ENCODE measurements at places on chromosomes 6 and 20. TPM values are rescaled to one million over a fixed set of nuclear protein-coding genes. Genes with fewer than 3 reads are reported as not detected.

DNA sequence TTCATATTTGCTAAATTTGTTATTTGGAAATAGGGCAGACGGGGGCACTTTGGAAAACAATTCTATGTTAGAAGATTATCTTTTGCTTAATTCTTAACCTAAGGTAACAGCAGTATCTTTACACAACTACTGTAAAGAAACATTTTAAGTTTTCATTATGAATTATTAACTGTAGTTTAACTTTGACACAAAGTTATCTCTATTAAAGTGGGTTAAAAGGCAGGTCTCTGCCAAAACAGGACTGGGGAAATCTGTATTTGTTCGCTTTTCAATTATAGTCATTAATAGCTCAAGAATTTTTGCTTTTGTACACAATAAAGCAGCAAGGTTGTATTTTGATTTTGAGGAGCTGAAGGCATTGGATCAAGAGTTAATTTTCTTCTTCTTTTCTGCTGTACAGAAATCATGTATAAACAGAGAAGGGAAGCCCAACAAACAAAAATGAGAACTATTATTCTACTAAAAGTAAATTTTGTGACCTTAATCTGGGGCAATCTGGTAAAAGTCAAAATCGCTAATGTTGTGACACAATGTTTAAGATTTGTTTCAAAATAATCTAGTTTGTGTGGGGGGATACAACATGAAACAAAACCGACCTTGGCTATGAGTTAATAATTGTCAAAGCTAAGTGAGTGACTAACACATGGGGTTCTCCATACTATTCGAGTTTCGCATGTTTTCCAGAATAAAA is 2.9 kb downstream of the STAU1 start:
- no peak for DNase-seq

Gene INSM1
- total RNA-seq = not detected

DNA sequence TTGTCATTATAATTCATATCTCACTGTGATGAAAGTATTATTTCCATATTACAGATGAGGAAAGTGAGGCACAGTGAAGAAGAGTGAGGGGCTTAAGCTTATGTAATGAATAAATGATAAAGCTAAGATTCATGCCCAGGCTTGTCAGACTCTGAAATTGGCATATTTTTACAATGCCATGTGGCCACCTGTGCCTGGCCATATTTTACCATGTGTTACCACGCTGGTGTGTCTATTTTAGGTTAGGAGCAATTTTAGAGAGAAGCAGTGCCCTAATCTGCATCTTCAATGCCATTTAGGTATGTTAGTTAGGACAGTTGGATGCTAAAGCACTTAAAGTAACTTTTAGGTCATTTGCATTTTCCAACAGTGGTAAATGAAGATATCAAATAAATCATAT is 188.0 kb upstream of the FLRT3 start:
- no peak for DNase-seq

Gene HSPA1L
- total RNA-seq = 3.1 TPM

Gene GHRH
- not detected for total RNA-seq

Gene SLPI
- total RNA-seq = not detected

DNA sequence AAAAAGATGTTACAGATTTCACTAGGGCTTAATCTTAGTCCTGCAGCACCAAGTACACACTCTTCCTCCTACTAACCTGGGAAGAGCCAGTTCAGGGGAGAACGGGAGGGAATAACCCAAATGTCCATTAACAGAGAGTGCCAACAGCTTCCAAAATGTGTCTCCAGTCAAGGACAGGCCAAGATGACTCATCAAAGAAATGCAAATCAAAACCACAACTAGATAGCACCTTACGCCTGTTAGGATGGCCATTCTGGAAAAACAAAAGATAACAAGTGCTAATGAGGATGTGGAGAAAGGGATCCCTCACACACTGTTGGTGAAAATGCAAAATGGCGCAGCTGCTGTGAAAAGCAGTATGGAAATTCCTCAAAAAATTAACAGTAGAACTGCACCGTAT is 3.8 kb upstream of the MAS1L start:
- DNase-seq = no peak

DNA sequence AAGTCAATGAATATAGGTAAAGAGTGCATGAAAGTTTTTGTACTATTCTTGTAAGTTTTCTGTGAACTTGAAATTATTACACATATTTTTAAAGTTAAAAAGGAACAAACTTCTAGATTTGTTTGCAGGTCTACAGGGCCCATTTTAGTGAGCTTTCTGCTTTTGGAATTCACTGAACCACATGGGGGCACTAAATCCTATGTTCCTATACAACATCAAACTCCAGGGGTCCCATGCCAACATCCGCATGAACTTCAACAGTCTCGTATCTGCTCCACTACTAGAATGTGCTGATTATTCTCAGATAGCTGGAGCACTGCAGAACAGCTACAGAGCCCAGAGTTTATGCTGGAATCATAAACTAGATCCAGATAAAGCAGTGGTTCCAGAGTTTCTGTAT is 347.9 kb upstream of the SPTLC3 start:
- no peak for DNase-seq

GRCh38 chr6:149963462-149964307 is at the start of gene ULBP1:
Gene ULBP1, plus strand, starts transcription at chr6:149963943. Its CDS starts 107 bp downstream, at chr6:149964050.
- DNase-seq = peak; percentile 87

Gene UTRN
- total RNA-seq = 141 TPM

DNA sequence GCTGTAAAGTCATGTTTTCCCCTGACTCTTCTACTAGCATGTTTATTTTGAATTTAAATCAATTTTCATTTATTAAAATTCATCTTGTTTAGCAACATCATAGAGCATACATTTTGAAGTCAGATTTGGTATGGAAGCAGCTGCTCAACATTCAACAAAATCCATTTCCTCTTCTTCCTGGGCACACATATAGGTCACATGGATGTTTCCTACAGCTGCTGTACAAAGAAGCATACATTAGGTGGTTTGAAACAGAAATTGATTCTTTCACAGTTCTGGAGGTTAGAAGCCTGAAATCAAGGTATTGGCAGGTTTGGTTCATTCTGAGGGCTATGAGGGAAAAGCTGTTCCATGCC is 495.2 kb downstream of the RFPL4B start:
- DNase-seq = no peak

- no peak for DNase-seq
These were observed 28.9 kb downstream of the VEGFA start for GRCh38 chr6:43798688-43799444.

GRCh38 chr20:7015257-7015656 is 247.8 kb downstream of the BMP2 start:
- no peak for DNase-seq

Gene RBPJL
- total RNA-seq = not detected

DNA sequence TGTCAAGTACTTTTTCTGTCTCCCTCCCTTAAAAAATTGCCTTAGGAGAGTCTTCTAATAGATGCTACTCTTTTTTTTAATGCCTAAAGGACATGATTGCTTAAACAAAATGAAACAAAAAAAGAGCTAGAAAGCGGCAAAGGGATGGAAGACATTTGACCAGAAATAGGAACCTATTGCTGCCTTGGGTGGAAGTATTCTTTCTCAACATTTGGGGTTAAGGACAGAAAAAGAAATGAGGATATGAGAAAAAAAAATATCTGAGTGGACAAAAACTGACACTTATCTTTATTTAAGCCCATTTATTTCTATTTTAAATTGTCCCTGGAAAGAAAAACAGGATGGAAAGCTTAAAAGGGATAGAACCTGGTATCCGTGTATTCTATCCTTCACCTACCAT is 664.9 kb upstream of the CITED2 start:
- no peak for DNase-seq

Gene WFDC2
- total RNA-seq = not detected

Gene CLPSL1
- not detected for total RNA-seq

- no peak for DNase-seq
These were observed 103.3 kb downstream of the NFATC2 start for GRCh38 chr20:51439160-51439689.

Gene CFAP206
- not detected for total RNA-seq

Gene SLC22A2
- not detected for total RNA-seq

DNA sequence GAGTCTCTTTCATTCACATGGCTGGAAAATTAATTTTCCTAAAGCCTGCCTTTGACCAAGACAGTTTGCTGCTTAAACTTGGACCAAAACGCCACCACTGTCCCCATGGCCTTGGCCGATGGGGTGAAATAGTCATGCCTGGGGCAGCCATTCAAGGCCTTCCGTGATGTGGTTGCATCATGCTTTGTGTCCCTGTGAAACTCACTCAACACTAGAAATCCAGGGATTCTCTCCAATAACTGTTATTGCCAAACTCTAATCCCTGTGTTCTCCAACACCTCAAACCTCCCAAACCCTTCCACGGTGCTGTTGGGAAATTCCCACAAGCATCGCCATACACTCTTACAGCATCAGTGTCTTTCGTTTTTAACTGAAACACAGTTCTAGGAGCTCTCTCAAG is 1.4 kb upstream of the TXNDC5 start:
- no peak for DNase-seq

Gene ELOVL4
- total RNA-seq = 0.55 TPM

GRCh38 chr6:6891949-6892461 is 215.8 kb upstream of the RREB1 start:
- no peak for DNase-seq

- DNase-seq = peak; percentile 63
These were observed 4.2 kb downstream of the BRD2 start for GRCh38 chr6:32972353-32973143.

Gene C6orf52
- 2.3 TPM for total RNA-seq

GRCh38 chr6:157187182-157188083 is 135.9 kb downstream of the TMEM242 start:
- no peak for DNase-seq

- no peak for DNase-seq
These were observed 244.2 kb downstream of the HIVEP2 start for GRCh38 chr6:142700671-142701312.

Gene LTB
- 613 TPM for total RNA-seq

GRCh38 chr20:6083926-6084325 is 30.1 kb upstream of the LRRN4 start:
- no peak for DNase-seq

- DNase-seq = no peak
These were observed 77.5 kb upstream of the NT5E start for GRCh38 chr6:85372188-85372914.

DNA sequence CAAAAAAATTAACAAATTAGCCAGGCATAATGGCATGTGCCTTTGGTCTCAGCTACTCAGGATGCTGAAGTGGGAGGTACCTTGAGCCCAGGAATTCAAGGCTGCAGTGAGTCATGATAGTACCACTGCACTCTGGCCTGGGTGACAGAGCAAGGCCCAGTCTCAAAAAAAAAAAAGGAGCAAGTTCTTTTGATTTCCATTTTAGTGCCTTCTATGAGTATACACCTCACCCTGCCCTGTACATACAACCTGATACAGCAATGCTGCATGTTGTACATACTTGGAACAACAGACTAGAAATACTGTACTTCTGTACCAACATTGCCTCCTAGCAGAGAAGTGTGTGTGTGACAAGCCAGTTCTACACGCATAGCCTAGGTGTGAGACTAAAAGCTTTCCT is 97.3 kb upstream of the CARMIL1 start:
- no peak for DNase-seq

DNA sequence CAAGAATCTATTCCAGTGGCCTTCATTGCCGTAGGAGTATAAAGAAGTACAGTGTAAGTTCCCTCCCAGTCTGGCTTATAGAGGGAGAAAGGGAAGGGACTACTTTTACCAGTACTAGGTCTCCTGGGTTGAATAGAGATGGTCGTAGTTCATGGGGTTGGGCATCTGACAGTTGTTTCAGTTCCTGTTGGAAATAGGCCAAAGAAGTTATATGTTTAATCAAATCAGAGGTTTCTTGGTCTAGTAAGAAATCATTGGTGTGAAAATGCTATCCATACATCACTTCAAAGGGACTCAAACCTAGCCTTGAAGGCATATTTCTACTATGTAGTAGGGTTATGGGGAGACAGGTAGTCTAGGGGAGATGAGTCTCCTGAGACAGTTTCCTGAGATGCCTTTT is 45.6 kb upstream of the MAN1A1 start:
- DNase-seq = no peak

- DNase-seq = no peak
These were observed 6.8 kb downstream of the CLDN20 start for GRCh38 chr6:155270561-155271091.

- no peak for DNase-seq
These were observed 55.4 kb upstream of the EPB41L1 start for GRCh38 chr20:36099106-36099505.

DNA sequence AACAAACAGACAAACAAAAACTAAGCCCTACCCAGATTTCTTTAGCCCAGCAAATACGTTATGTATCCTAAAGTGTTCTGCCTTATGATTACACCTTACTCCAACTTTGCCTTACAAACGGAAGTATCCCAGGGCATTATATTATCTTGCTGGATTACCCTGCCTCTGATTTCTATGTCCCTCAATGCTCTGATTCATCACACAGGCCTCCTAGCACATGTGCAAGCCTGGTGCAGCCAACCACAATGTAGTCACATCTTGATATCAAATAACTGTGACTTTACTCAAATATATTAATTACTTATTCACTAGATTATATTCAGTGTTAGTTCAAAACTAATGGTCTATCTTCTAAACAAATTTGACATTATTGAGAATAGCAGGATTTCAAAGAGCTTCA is 598.6 kb downstream of the TBC1D32 start:
- DNase-seq = no peak

GRCh38 chr6:131575834-131576478 is 2.9 kb downstream of the ARG1 start:
- DNase-seq = no peak

GRCh38 chr20:46890682-46891081 is 4.0 kb upstream of the EYA2 start:
- no peak for DNase-seq

- DNase-seq = no peak
These were observed 84.3 kb upstream of the RALY start for GRCh38 chr20:33909331-33909921.

Gene SLC13A3
- total RNA-seq = not detected

Gene CASS4
- 17.8 TPM for total RNA-seq

- DNase-seq = peak; percentile 62
These were observed 31.1 kb upstream of the CST7 start for GRCh38 chr20:24917797-24918578.

Gene FBXO5
- total RNA-seq = 73.9 TPM

DNA sequence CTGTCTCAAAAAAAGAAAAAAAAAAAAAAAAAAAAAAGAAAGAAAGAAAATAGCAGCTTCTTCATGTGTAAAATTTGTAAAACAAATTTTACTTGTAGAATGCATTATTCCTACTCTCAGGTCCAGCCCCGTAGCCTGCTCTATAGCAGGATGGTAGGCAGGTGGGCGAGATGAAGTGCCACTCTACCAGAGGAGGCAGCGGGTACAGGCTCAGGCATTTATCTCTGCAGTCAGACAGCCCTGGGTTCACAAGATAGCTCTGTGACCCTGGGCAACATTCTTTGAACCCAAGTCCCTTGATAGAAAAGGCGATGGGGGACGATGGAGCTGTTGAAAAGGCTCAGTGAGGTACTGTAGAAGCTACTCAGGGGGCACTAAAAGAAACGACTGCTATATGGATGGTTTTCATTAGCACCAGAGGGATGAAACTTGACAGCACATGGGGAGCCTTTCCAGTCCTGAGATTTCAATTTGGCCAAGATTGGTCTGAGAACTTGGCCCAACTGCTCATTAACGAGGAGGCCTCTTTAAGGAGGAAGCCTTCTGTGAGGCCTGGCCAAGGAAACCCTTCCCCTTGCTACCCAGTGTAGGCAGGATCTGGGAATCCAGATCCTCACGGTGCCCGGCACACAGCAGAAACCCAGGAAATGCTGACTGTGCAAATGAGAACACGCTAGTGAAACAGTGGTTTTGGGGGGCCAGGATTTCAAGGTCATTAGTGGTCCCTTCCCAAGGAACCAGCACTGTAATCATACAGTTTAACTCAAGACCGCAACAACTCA is 63.1 kb downstream of the MYH7B start:
- DNase-seq = no peak

- no peak for DNase-seq
These were observed 182.1 kb downstream of the KIF6 start for GRCh38 chr6:39543095-39543494.
